ENCODE measurements at places on chromosomes 1 and 21.

DNA sequence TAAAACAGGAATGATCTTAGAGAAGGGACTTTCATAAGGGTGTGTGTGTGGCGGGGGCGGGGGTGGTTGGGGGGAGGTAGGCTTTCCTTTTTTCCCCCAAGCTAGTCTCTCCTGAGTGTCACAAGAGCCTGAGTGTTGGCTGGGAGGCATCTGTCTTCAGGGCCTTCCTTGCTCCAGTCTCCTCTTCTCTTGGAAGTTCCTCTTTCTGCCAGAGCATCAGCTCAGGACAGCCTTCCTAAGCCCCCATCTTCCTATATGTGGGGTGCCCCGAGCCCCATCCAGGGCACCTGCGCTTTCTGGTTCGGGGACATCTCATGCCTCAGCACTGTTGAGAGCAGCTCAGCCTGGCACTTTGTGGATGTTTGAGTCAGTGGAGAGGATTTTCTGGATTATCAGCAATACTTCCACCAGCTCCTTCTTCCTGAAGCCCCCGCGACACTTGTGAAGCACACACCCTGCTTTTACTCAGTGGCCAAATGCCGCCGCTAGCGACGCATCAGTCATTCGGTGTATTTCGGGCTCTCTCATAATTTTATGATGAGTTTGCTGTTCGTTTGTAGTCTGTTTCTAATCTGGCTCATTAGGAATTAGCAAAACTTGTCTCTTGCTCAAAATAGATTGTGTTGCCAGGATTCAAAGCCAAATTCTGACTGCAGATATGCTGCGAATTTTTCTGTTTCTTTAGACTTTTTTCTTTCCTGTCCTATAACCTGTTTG, 61.7 kb downstream of the GALNT2 start:
- no peak for DNase-seq

DNA sequence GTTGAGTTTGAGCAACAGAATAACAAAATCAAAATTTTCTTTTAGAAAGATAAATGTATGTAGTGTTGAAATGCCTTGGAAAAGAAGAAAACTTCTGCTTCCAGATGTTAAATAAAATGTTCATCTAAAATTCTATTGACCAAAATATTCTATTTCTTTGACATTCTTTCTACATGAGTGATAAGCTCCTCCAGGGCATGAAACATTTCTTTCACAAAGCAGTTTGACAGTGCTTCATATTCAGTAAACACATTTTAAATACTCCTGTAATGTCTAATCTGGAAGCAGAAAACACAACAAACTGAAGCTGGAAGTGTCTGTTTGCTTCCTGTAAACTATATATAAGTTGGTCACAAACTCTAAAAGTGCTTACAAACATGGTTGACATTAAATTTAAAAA, 61.5 kb downstream of the RGS21 start:
- no peak for DNase-seq

GRCh38 chr1:39695016-39695415, 3.8 kb upstream of the HPCAL4 start:
- DNase-seq: no peak

DNA sequence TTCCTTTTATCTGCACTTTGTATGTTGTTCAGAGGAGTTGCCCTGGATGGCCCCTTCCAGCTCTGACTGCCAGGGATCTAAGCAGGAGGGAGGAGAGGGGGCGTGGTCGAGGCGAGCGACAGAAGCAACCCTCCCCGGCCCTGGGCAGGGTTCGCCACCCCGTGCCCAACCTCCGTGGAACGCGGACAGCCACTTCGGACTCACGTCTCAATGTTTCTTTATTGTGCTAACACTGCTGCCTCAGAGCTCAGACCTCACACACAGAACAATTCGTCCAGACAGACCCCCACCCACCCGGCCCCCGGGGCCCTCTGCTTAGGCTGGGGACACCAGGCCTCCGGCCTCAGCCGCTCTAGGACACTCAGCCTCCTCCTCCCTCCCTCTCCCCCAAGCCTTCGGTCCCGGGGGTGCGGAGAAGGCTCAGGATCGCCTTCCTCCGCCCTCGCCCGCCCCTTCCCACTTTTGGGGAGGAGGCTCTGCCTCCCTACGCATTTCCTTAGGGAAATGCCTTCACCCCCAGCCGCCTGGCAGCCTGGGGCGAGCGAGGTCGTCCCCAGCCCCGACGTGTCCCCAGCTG, 8.3 kb downstream of the VSIG8 start:
- DNase-seq: no peak

DNA sequence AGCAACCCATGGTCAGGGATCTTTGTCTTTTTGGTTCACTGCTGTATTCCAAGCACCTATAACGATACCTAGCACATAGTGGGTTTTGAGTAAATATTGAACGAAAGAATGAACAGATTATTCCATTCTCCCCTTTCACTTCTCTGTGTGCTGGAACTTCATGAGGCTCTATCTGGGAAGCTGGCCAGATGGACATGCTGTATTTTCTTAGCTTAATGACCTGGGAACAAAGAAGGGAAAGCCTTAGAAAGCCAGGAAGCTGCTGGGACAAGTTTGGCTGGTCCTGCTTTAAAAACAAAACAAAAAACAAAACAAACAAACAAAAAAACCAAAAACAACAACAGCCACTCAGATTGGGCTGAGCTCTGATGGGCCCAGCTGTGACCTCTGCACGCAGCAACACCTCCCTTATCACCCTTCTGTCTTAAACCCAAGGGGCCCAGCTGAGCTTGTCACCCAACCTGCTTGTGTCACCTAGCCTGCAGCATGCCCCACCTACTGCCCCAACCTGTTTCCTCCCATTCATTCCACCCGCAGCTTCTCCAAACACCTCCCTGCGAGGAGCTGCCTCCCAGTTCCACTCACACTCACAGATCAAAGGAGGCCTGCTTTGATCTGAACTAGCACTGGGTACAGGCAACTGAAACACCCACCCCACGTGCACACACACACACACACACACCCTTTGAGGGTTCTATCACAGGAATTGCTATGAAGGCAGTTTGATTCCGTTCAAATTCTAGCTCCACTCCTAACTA, 37.1 kb downstream of the SLC30A1 start:
- no peak for DNase-seq

GRCh38 chr1:31939484-31940329, 1.5 kb upstream of the PTP4A2 start:
- DNase-seq: no peak

DNA sequence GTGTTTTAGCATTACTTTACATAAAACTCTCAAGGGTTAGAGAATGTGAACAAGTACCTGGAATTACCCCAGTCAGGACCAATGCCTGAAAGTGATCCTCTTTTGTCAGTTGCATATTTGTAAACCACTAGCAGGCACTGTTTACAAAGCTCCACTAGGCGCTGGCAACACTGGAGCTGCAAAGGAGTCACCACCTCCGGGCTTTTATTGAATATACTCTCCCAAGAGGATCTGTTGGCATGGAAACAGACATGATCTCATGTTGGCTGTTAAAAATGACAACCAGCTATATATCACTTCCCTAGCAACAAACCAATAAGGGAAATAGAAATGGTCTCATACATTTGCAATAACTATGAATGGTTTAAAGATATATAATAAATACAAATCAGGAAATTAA, 116.0 kb downstream of the TTLL7 start:
- no peak for DNase-seq

GRCh38 chr1:92354259-92354658, 55.4 kb downstream of the RPAP2 start:
- no peak for DNase-seq

DNA sequence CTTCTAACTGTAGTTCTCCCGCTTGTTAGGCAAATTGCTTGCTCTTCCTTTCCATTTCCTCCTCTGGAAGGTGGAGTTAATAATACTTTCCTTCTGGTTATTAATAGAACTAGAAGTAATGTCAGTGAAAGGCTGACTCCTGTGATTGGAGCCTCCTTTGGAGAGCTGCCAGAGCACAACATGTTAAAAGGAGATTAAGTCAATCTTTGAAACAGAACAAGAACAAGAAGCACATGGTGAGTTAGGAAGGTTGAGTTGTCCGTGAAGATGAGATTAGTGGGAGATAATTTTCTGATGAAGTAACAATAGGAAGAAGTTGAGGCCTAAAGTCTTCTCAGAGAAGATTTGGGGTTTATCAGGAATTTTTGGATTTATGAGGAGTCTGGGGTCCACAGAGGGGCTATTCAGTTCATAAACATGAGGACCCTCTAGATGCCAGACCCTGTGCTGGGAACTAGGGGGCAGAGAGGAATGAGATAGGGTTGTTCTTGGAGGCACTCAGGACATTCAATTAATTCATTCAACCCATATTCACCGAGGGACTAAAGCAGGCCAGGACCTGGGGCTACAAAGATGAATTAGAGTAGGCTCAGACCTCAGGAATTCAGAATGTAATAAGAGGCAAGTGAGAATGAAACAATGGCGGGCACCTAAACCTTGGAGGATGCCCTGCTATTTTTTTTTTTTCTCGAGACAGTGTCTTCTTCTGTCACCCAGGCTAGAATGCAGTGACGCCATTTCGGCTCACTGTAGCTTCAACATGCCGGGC, 40.7 kb upstream of the DHCR24 start:
- DNase-seq: no peak

DNA sequence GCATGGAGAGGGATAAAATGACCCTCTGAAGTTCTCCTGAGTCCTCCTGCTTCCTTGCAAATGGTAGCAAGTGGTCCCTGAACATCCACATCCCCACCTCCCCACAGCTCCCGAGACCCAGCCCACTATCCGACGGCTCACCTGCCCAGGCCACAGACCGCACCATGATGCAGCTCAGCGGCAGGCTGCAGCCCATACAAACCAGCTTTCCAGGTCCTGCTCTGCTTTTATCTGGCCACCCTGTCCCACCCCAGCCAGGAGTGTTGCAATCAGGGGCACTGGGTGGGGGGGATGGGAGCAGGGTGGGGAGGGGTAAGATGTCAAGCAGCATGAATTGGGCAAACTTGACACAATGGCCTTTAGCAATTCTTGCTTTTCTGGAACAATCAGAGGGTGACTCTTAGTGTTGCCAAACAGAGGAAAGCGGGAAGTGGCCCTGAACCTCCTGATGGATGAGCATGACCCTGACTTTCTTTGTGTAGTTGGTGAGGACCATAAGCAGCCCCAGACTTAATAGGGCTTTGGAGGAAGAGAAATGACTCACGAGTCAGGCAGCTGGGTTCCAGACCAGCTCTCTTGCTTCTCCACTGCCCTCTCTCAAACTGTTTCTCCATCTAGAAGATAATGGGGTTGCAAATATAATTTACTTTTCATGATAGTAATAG, at the start of gene CHIT1:
Gene CHIT1 (minus strand): TSS at position 203 of the 665 bp plus-strand sequence. CDS start 37 bp downstream, at position 166.
- DNase-seq: no peak

DNA sequence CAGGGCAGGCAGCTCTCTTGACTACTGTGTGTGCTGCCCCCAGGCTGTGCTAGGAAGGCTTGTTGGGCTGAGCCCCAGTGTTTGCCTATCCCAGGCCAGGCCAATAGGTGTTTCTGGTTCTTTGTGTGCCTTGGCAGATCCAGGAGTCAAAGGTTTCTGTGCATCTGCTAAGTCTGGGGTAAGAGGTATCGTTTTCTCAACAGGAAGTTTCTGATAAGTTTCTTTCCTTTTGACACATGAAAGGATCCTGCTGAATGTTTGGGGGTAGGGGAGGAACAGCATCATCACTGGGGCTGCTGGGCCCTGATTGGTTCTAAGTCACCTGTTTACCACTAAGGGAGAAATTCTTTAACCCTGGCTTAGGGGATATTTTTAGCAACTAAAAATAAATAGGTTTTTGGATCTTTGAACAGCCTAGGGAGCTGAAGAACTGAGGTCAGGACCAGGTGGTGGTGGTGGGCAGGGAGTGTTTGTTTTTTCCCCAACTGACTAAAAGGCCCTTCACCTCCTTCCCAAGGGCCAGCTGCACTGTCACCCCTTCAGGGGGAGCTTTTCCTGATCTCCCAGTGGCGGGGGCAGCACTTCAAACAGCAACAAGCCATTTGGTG, 85.1 kb downstream of the KCNN3 start:
- DNase-seq: no peak

GRCh38 chr1:21927533-21928237, 9.4 kb downstream of the HSPG2 start:
- no peak for DNase-seq

GRCh38 chr1:243851765-243852164, 1.7 kb upstream of the AKT3 start:
- DNase-seq: no peak

DNA sequence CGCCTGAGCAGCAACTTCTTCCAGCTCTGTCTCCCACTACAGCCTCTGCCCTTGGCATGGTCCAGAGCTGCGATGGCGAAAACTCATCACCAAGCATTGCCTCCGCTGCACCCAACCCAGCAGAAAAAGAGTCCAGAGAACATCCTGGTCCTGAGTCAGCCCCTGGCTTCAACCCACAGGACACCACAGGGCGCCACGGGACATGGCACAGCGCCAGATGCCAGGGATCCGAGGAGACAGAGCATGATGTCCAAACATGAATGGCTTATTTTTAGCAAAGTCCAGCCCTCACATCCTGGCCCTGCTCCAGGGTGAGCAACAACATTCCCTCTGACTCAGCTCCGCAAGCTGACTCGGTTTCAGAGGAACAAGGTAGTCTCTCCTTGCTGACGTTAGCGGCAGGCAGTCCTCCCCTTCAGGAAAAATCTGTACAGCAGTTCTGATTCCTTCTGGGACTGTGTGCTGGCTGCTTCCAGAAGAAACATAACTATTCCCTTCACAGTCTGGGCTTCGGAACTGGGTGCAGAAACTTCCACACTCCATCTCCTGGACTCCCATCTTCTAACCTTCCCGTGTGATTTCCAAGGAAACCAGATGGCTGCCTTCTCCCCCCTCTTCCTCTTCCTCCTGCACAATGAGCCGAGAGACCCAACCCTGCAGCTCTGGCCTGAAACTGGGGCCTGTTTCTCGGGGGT, 131.3 kb downstream of the TOMM20 start:
- no peak for DNase-seq

- no peak for DNase-seq
Measured at GRCh38 chr1:21280011-21280471, 10.2 kb downstream of the ECE1 start.

DNA sequence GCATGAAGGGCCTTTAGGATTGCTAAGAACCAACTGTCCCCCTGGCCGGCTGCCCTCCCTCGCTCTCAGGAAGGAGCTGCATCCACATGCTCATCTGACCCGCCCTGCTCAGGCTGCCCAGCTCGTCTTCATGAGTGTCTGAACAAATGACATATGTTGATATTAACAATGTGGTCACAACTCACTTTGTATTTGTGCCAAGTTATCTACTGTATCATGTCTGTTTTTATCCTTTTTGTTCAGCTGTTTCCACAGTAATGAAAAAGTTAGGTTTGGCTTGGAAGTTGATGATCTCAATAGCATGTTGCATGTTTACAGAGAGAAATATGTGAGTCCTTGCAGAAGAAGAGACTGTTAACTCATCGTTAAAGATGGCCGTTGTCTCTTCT, 75.1 kb downstream of the PHTF1 start:
- DNase-seq: no peak

All from NCI-H187 treated with DMSO at 0.1 percent for 48 hours (cell line).